ENCODE measurements at places on chromosomes 12 and 14.

GRCh38 chr12:49675137-49675536 is 32.1 kb downstream of the FMNL3 start:
- DNase-seq: no peak

DNA sequence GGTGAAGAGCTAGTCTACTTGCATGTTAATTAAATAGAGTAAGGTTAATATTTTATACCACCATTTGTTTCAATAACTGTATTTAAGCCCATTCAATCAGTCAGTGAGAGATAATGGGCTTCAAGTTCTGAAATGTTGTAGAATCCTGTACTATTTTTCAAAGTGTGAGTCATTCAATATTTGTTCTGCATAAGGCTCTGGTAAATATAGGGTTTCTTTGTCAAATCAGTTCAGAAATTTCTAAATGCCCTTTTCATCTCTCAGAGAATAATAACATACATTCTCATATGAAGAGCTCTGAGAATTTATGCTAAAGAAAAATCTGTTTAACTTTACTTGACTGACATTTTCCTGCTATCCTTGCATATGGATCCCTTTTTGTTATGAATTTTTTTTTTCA is 493.3 kb downstream of the TMTC2 start:
- DNase-seq: no peak

DNA sequence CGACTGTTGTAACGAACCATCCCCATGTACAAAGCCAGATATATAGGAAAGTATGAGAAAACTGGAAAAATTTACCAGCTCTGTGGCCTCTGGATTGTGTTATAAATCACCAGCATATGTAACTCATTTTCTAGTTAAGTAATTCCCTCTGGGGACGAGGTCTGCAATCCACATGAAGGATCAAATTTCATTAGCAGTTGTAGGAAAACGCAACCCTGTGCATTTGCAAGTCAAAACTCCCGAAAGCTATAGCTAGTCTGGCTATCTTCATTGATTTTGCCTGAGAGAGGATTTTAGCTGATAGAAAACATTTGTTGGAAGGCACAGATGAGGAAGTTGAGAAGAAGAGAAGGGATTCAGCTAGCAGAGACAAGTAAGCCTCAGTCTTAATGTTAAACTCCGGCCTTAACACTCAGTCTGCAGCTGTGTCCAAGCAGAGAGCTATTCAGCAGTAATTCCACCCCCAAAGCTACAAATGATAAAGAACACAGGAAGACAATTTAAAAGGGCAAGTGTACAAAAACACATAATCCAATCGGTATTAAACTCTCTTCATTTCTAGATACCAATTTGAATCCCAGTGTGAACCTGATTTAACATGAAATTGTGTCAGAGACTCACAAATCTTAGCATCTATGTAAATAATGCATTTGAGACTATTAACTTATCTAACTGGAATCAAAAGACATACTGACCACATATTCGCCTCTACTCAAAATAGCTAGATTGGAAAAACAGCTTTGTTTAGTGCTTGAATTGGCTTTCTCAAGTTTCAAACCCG is 54.2 kb upstream of the CERS5 start:
- no peak for DNase-seq

- no peak for DNase-seq
Observed at GRCh38 chr12:45504316-45505010, 225.0 kb upstream of the ARID2 start.

DNA sequence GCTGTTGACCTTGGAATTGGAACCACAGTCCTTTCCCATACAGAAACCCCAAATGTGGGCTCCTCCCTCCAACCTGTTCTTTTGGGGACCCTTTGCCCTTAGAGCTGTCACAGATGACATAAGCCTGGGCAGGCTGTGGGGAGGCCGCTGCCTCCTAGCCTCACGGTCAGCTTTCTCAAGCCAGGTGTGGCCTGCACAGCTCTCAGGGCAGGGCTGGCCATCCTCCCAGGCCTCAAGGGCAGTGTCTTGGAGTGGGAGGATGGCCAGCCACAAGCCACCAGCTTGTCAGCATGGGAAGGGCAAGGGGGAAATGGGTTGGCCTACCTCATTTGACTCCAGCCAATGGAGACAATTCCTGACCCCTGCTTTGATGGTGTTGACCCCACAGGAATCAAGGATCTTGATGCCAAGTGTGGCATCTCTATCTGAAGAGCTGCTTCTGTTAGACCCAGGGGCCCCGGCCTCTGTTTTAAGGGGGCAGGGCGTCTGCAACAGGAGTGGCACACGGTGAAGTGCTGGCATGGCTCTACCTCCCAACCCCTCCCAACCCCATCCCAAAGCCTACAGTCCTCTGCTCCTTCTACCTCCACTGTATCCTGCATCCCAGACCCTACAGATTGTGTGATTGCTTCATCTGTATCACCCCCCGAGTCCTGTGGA is 11.5 kb downstream of the CBLN3 start:
- DNase-seq: no peak

- no peak for DNase-seq
Observed at GRCh38 chr14:96105089-96105925, 66.1 kb downstream of the C14orf132 start.

DNA sequence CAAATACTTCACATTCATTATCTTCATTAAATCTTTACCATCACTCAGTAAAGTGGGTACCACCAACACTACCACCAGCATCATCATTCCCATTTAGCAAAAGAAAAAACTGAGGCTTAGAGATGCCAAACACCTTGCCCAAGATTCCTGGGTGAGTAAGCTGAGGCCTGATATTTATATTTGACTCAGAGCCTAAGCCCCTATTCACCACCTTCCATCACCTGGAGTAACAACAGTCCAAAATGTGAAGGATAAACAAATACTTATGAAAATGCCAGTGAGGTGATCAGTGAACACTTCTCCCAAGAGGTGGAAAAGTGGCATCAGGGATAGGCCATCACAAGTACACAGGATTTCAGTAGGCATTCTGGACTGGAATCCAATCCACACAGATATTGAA is 3.7 kb downstream of the SLC38A1 start:
- no peak for DNase-seq

- DNase-seq: no peak
Observed at GRCh38 chr12:49560695-49561094, 7.2 kb downstream of the MCRS1 start.

All from substantia nigra (tissue), 51 donors.